Activated CD8-positive, alpha-beta T cell treated with anti-CD3 and anti-CD28 coated beads, Interleukin-2, amount 10 ng/mL, durations not matched to agents 7 days and 5 days (primary cell): ENCODE measurements at places on chromosomes 13 and 19. TPM values are rescaled to one million over a fixed set of nuclear protein-coding genes. Genes with fewer than 3 reads are reported as not detected.

- no peak overlapping the region for H3K27ac ChIP-seq
- H3K4me3 ChIP-seq: no peak overlapping the region
- no peaks in the 10 kb centered on the region for H3K27me3 ChIP-seq
- no peak for DNase-seq
Measured at GRCh38 chr19:31560086-31561060, 211.1 kb upstream of the TSHZ3 start.

GRCh38 chr13:53408847-53409568 lies 380.4 kb downstream of the OLFM4 start:
- H3K4me1 ChIP-seq: no peaks in the 10 kb centered on the region
- no peaks in the 10 kb centered on the region for H3K27me3 ChIP-seq
- no peak for DNase-seq
- H3K36me3 ChIP-seq: no peaks in the 10 kb centered on the region
- H3K4me3 ChIP-seq: no peak overlapping the region

DNA sequence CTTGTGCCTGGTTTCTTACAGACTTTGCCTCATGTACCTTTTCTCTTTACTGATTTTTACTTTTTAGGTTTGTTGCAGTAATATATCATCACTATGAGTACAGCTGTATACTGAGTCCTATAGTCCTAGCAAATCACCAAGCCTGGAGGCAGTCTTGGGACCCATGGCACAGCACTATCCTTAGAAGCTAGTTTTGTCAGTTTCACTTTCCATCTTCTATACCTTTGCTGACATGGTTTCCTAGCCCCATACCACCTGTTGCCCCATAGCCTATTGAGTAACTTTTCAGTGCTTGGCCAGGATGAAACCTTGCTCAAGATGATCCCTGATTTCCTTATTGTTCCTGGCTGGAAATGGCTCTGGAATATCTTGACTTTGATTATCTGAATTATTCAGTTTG lies 826.4 kb downstream of the GPC5 start:
- DNase-seq: no peak
- no peak overlapping the region for H3K27ac ChIP-seq
- no peak overlapping the region for H3K4me3 ChIP-seq
- no peaks in the 10 kb centered on the region for H3K27me3 ChIP-seq
- H3K4me1 ChIP-seq: no peaks in the 10 kb centered on the region

GNG14 gene
- not detected for total RNA-seq

- H3K4me3 ChIP-seq: no peak overlapping the region
- peaks cover 34% of the 10 kb centered on the region for H3K36me3 ChIP-seq
- peaks cover 17% of the 10 kb centered on the region for H3K4me1 ChIP-seq
Measured at GRCh38 chr13:75299913-75300862, 181.8 kb downstream of the TBC1D4 start.

GRCh38 chr13:71772361-71772760 lies 94.6 kb downstream of the DACH1 start:
- H3K4me1 ChIP-seq: no peaks in the 10 kb centered on the region
- no peak overlapping the region for H3K27ac ChIP-seq
- no peak overlapping the region for H3K4me3 ChIP-seq
- no peaks in the 10 kb centered on the region for H3K27me3 ChIP-seq
- no peak for DNase-seq

GRCh38 chr19:38786572-38787265 lies 2.3 kb upstream of the LGALS7B start:
- DNase-seq: no peak
- H3K4me1 ChIP-seq: no peaks in the 10 kb centered on the region
- H3K36me3 ChIP-seq: no peaks in the 10 kb centered on the region
- peaks cover under 1% of the 10 kb centered on the region for H3K27me3 ChIP-seq
- no peak overlapping the region for H3K27ac ChIP-seq

- no peak overlapping the region for H3K4me3 ChIP-seq
- peaks cover 10% of the 10 kb centered on the region for H3K27me3 ChIP-seq
- no peak for DNase-seq
Measured at GRCh38 chr19:47595944-47596343, 13.0 kb upstream of the BICRA start.

DNA sequence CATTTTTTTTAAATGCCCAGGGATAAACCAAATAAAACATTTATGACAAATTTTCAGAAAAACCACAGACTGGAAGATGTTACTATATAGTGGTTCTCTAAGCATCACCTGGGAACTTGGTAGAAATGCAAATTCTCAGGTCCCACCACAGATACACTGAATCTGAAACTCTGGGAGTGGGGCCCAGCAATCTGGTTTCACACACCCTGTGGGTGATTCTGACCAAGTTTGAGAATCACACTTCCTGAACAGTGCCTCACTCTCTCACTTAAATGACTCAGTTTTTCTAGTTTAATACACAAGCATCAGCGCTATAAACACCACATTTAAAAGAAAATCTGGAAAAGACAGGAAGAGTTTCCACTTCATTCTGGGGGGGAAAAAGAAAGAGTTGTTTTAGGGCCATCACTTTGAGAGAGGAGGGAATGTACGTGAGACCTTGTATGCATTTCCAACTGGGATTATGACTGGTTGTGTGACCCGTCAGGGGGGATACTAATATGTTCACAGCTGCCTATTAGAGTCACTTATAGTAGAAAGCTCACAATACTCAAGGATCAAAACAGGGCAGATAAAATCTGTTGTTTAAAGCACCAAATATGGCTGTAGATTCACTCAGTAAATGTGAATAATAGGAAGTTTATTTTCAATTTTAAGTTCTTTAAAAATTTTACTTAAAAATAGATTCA lies 567.7 kb downstream of the GPC6 start:
- H3K36me3 ChIP-seq: no peaks in the 10 kb centered on the region
- H3K4me3 ChIP-seq: no peak overlapping the region
- peak; percentile 36 for DNase-seq
- peaks cover 4% of the 10 kb centered on the region for H3K27me3 ChIP-seq

SPATA13 gene
- 57.4 TPM for total RNA-seq

DNA sequence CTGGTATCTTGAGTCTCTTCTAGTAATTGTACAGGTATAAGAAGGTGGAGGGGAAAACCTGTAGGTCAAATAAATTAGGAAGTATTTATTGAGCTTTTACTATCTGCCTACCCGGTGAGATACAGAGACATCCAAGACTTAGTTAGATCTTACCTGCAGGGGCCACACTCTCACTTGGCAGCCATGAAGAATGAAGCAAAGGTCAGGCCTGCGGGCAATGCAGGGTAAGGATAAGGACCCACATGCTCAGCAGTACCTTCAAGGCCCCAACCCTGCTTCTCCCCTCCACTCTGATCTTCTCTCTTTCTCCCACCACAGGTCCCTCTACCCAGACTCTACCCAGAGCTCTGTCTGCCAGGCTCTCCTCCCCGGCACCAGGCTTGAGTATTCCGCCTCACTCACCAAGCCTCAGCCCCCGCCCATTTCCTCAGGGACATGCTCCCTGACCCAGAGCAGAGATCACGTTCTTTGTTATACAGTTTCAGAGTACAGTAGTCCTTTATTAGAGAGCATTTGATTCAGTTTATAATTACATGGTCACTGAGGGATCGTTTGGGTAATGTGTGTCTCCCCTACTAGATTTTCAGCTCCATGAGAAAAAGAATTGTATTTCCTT lies 18.9 kb upstream of the CLDN10 start:
- H3K27me3 ChIP-seq: peaks cover 21% of the 10 kb centered on the region
- no peaks in the 10 kb centered on the region for H3K4me1 ChIP-seq
- H3K27ac ChIP-seq: no peak overlapping the region

GRCh38 chr13:110018009-110018408 lies 231.6 kb upstream of the IRS2 start:
- no peak overlapping the region for H3K27ac ChIP-seq
- H3K4me3 ChIP-seq: no peak overlapping the region
- H3K27me3 ChIP-seq: no peaks in the 10 kb centered on the region
- DNase-seq: no peak
- H3K4me1 ChIP-seq: no peaks in the 10 kb centered on the region

- no peak for DNase-seq
- H3K27me3 ChIP-seq: no peaks in the 10 kb centered on the region
- no peak overlapping the region for H3K27ac ChIP-seq
- no peak overlapping the region for H3K4me3 ChIP-seq
- no peaks in the 10 kb centered on the region for H3K36me3 ChIP-seq
Measured at GRCh38 chr13:37539170-37539569, 59.4 kb downstream of the POSTN start.

DNA sequence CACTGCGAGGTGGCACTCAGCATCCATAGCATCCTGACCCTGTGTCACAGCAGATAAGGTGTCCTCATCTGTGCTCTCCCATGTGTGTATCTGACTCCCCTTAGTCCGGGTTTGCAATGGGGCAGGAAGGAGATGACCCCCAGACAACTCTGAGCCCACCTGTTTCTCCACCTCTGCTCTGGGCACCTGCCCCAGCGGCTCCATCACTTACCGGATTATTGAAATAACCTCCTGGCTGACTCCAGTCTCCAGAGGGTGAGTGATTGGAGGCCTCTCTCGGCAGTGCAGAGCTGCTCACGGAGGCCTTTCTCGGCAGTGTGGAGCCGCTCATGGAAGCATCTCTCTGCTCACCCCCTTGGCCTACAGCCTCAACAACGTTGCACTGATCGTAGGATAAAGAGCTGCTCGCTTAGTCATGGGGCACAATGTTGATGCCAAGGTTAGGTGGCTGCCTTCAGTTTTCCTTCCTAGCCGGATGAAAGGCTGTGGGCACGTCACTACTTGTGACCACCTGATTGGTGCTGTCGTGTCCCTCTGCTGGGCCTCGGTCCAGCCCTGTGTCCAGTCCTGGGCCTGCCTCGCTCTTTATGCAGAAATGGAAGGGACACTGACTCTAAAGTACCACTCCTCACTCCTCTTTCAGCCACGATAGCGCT lies 67.6 kb downstream of the TEX29 start:
- no peak overlapping the region for H3K4me3 ChIP-seq
- no peak for DNase-seq
- H3K36me3 ChIP-seq: no peaks in the 10 kb centered on the region

- no peak overlapping the region for H3K27ac ChIP-seq
- no peaks in the 10 kb centered on the region for H3K27me3 ChIP-seq
- no peaks in the 10 kb centered on the region for H3K4me1 ChIP-seq
- no peak overlapping the region for H3K4me3 ChIP-seq
- H3K36me3 ChIP-seq: peaks cover 2% of the 10 kb centered on the region
Measured at GRCh38 chr13:75339635-75340374, 142.2 kb downstream of the TBC1D4 start.

DNA sequence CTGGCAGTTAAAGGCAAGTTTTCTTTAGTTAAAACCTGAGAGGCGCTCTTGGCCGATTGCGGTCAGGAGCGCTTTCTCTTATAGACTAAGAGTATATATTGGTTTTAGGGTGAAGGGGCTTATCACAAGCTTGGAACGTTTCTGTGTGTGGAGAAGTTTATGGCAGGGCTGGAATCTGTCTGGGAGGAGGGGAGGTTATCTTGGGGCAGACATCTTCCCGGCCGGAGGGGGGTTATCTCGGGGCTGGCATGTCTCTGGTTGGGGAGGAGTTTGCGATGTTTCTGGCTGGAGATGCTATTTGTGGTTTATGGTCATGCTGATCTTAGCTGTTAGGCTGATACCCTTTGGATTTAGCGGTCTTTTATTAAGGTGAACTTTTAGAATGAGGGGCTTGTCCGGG lies 18.3 kb downstream of the KDM4B start:
- DNase-seq: no peak
- H3K36me3 ChIP-seq: peaks cover 2% of the 10 kb centered on the region
- H3K27ac ChIP-seq: no peak overlapping the region
- H3K4me1 ChIP-seq: peaks cover 14% of the 10 kb centered on the region

PRR22 gene
- total RNA-seq: 6.0 TPM

DNA sequence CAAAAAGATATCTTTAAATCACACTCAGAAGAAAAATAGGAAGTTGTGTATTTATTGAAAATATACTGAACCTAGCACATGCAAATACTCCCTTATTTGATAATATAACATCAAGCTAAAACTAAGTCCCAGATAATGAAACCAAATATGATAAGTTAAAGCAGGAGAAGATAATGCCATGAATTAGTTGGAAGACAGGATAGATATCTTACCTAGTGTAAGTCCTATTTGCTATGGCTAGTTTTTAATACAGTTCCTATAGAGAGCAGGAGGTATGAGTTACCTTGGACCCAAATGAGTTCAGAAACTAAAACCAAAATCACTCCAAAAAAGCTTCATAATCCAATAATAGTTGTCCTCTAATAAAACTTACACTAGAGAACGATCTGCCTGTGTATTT lies 1407.1 kb upstream of the MIR17HG start:
- H3K27ac ChIP-seq: no peak overlapping the region
- H3K36me3 ChIP-seq: no peaks in the 10 kb centered on the region
- no peak for DNase-seq
- H3K4me1 ChIP-seq: no peaks in the 10 kb centered on the region
- no peak overlapping the region for H3K4me3 ChIP-seq

EPS8L1 gene
- 8.6 TPM for total RNA-seq

DNA sequence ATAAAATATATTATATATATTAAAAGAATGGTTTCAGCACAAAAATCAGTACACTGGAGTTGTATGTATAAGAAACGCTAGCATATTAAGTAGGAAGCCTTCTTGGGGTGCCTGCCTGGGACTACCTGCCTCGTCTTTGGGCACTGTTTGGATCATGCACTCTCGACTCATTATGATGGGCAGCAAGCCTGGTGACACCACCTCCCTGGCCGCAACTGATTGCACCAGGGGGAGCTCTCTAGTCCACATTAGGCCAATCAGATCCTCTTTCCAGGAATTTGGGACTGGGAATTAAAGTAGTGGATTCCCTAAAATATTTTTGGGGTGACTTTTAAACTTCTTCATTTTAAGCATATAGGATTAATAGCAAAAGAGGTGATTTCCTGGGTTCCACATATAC lies 56.0 kb upstream of the RGCC start:
- H3K27ac ChIP-seq: no peak overlapping the region
- H3K36me3 ChIP-seq: no peaks in the 10 kb centered on the region
- no peak for DNase-seq
- no peaks in the 10 kb centered on the region for H3K4me1 ChIP-seq
- no peaks in the 10 kb centered on the region for H3K27me3 ChIP-seq

DNA sequence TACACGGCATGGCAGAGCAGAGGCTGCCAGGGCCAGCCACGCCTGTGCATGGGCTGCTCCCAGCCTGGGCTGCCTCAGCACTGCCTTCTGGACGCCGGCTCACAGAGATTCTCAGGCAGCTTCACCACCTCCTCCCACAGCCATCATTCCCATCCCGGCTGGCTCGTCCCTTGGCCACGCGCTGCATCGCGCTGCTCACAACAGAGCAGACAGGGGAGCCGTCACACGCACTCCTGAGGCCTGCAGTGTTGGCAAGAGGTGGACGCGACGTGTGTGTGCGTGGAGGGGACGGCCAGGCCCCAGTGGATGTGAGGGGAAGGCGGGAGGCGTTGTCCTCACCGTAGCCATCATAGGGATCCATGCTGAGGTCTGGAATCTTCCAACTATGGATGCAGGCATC lies 7.6 kb upstream of the PRKD2 start:
- no peak overlapping the region for H3K27ac ChIP-seq
- DNase-seq: no peak
- peaks cover 55% of the 10 kb centered on the region for H3K4me1 ChIP-seq
- H3K4me3 ChIP-seq: no peak overlapping the region

GRCh38 chr13:86795858-86796257 lies 875.3 kb upstream of the SLITRK5 start:
- H3K4me1 ChIP-seq: no peaks in the 10 kb centered on the region
- DNase-seq: no peak
- no peaks in the 10 kb centered on the region for H3K27me3 ChIP-seq
- H3K4me3 ChIP-seq: no peak overlapping the region
- no peaks in the 10 kb centered on the region for H3K36me3 ChIP-seq
- no peak overlapping the region for H3K27ac ChIP-seq
